Foreskin keratinocyte (primary cell): ENCODE measurements at places on chromosomes 5 and 9. TPM values are rescaled to one million over a fixed set of nuclear protein-coding genes. Genes with fewer than 3 reads are reported as not detected.

VLDLR gene
- total RNA-seq: 1.9 and 5.3 TPM in 2 replicates

KIF3A gene
- total RNA-seq: 12.6 and 13.0 TPM in 2 replicates

SLC6A18 gene
- total RNA-seq: not detected in 2 replicates

NOXA1 gene
- 0.39 and 0.88 TPM in 2 replicates for total RNA-seq

MAT2B gene
- 61.2 and 63.7 TPM in 2 replicates for total RNA-seq

GARIN3 gene
- total RNA-seq: not detected in 2 replicates

SHISAL2B gene
- not detected in 2 replicates for total RNA-seq

PLEKHG4B gene
- not detected in 2 replicates for total RNA-seq

SLC45A2 gene
- not detected in 2 replicates for total RNA-seq

SLC34A1 gene
- not detected in 2 replicates for total RNA-seq

STC2 gene
- 10.2 and 25.1 TPM in 2 replicates for total RNA-seq

LECT2 gene
- total RNA-seq: not detected in 2 replicates

RALGDS gene
- 15.9 and 18.0 TPM in 2 replicates for total RNA-seq

SCGB3A2 gene
- total RNA-seq: not detected in 2 replicates

ZFR gene
- 59.1 and 62.2 TPM in 2 replicates for total RNA-seq

SEMA5A gene
- 1.9 and 4.1 TPM in 2 replicates for total RNA-seq

GFI1B gene
- total RNA-seq: not detected in 2 replicates

GMCL2 gene
- not detected in 2 replicates for total RNA-seq

CDH9 gene
- total RNA-seq: not detected in 2 replicates

LPAR1 gene
- total RNA-seq: 27.0 and 30.9 TPM in 2 replicates

FBP2 gene
- total RNA-seq: not detected in 2 replicates

SPAAR gene
- total RNA-seq: not detected in 2 replicates

IFNA2 gene
- total RNA-seq: not detected in 2 replicates

PCA3 gene
- not detected in 2 replicates for total RNA-seq

NUTM2G gene
- total RNA-seq: not detected in 2 replicates

SV2C gene
- total RNA-seq: under 0.01 and 0.11 TPM in 2 replicates

OR1K1 gene
- total RNA-seq: not detected in 2 replicates

SDHA gene
- total RNA-seq: 93.9 and 107 TPM in 2 replicates

TAF11L10 gene
- total RNA-seq: not detected in 2 replicates

SLC6A19 gene
- not detected in 2 replicates for total RNA-seq

ZNF618 gene
- 10.7 and 11.4 TPM in 2 replicates for total RNA-seq

SLC12A2 gene
- total RNA-seq: 19.4 and 23.0 TPM in 2 replicates
